ENCODE measurements at places on chromosomes 16 and 17.

DNA sequence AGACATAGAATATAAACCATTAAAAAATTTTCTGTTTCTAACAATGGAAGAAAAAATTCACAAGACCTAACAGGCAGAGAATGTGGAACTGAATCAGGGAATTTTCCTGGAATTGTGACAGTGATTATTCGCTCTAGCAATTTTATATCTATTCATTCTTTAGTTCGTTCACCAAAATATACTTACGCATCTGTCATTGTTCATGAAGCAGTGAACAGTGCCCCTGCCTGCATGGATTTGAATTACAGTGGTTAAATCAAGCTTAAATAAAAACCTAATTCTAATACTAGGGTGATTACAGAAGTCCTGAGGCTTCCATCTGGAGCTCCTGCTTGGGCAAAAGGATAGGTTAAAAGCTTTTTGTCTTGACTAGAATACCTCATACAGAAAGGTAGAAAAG lies 48.6 kb downstream of the ABCA8 start:
- DNase-seq, result no peak

DNA sequence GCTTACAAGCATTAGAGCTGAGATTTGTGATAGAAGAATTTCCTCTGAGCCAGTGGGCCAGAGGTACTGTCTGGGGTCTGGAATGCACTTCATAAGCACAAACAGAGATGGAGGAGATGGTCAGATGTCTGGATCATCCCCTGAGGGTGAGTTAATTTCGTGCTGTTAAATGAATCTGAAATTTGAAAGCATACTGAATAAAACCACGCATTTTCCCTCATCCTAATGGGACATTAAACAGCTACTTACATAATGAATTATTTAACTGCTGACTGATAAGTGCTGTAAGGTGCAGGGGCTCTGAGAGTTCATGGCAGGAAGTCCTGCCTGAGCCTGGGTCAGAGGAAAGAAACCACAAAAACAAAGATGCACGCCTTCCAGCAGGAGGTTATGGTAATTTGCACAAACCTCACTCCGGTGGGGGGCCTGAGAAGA lies 136.3 kb upstream of the XYLT1 start:
- no peak for DNase-seq

DNA sequence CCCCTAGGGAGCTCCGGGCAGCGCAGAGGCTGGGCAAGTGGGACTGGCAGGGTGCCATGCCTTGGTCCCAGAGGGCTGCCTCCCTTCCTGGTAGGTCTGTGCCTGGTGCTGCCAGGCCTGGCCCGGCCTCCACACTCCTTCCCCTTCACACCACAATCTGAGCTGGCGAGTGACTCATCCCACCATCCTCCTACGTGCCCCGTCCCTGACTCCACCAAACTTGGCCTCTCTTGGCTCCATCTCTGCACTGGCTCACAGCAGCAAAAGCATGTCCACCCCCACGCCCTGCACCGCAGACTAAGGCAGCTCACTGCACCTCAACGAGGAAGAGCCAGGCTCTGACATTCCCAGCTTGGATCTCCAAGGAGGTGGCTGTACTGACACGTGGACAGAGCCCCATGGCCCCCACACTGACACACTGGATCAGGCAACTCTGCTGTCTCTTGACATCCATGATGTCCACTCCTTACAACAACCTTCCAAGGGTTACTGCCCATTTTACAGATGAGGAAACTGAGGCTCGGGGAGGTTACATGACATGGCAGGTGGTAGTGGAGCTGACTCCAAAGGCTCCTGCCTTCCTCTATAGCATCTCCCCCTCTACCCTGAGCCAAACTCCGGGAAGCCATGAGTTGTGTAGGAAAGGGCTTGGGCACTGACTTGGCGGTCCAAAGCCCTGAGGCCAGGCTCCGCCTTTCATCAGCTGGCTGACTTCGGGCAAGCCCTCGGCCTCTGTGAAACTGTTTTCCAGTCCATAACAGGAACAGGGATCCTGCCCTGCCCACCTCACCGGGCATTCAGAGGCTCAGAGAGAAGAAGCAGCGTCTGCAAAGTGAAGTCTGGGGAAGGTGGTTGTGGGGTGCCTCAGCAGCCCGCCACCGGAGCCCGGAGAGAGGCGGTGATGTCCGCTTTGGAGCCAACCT lies 20.1 kb upstream of the KRT19 start:
- peak; percentile 98 for DNase-seq

- DNase-seq, result no peak
Measured at GRCh38 chr17:8126491-8127066, 2.7 kb upstream of the HES7 start.

DNA sequence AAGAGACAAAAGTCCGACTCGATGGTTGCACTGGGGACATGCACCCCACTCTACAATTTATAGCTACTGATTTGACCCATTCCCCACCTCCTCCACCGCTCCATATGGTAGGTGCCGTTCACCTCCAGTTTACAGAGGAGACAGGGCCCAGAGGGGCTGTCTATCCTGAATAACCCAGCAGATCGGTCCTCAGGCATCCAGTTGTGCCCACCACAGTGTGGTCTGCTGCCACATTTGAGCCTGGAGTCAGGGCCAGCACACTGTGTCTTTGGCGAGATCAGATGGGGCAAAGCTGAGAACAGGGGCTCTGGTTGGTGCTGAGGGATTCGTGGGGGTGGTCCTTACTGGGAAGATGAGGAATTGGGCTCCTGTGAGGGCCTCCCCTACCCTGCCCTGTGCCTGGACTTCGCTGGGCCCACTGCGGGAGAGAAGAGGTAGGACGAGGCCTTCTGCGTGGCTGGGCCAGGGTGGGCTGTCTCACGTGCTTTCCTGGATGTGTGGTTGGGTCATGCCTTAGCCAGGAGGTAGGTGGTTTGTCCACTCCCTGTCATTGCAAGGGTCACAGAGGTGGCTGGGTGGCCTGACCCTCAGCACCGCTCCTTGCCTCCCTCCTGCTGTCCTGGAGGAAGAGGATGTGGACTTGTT lies 2.8 kb downstream of the ADCY7 start:
- no peak for DNase-seq

DNA sequence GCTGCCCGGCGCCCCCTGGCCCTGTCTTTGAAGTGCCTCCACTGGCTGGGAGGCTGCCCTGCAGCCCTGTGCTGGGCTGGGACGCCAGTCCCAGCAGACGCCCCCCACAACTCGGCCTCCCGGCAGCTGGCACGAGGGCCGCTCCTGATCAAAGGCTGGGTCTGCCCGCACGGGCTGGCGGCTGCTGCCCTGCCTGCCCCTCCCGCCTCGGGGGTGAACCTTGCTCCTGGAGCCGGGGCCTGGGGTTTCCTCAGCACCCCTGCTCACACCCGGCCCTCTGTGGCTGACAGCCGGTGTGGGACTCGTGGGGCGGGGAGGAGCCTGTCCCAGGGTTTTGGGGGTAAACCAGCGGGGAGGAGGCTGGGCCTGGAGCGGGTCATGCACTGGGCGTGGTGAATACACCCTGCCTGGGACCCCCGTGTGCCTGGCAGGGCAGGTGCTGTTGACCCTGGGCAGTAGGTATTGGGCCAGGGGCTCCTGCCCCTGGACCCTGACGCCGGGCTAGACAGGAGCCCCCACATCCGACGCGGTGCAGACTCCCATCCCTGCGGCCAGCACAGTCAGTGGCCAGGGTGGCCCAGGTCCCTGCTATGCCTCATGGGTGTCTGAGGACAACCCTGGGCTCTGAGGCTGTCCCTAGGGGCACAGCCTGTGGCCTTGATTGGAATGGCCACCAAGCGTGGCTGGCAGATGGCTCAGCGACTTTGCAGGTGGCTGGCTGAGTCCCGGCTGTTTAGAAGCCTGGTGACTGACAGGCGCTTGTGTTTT lies 21.7 kb downstream of the CENPX start:
- no peak for DNase-seq

DNA sequence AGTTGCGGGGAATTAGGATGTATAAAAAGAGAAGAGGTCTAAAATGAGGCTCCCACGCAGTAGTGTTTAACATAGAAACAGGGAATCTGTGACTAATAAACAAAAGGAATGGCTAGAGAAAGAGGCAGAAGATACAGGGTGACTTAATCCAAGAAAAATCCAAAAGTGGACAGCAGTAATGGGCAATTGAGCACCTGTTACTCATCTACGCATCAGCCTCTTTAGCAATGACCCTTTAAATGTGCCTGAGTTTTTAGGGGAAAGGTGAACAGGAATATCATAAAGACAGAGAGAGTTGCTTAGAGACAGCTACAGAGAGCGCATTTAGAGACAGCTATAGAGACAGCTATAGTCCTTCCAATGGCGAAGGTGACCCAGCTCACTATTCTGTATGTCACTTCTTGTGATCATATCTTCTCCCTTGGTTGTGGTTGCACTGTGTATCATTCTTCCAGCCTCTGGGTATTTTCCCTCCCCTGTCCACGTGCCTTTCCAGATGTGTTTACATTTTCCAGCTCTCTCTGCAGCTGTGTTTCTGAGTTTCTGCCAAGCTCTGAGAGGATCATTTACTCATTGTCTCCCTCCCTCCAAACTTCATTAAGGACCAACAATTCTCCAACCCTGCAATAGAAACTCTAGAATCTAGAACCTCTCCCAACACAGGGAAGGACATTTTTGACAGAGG lies 61.5 kb downstream of the MYOCD start:
- DNase-seq, result peak; percentile 73

DNA sequence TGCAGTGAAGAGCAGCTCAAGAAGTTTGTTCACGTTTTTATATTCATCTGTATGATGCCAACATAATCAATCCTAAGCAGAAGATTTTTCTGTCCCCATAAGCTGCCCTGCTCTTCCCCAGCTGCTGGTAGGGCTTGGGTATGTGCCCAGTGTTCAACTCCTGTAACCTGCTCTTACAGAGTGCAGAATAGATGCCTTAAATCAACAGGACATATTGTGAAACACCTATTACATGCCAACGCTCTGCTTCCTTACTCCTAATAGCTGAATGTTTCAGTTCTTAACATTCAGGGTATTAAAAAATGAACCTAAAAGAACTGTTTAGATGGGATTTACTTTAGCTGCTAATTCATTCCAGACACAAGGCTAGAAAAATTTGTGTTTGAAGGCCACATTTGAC lies 190.9 kb downstream of the HS3ST3A1 start:
- DNase-seq, result no peak

GRCh38 chr17:62676952-62677596 lies 49.6 kb downstream of the MRC2 start:
- DNase-seq, result no peak

- no peak for DNase-seq
Measured at GRCh38 chr17:53662608-53663007, 160.1 kb upstream of the KIF2B start.

DNA sequence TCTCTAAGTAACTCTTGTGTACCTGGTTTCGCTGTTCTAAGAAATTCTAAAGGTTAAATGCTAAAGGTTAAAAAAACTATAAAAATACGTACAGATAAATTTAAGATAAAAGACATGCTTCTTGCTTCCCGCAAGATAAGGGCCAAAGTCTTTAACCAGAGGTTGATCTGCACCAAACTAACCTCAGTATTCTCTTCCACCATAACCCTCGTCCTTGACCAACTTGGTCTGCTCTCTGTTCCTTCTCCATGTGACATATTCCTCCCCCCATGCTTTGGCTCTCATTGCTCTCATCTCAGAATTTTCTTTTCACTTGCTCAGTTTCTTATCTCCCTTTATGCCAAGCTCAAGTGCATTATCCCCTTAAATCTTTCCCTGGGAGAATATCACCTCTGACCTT lies 330.5 kb upstream of the ZFHX3 start:
- no peak for DNase-seq

GRCh38 chr16:19829844-19830692 lies 54.6 kb downstream of the GPRC5B start:
- no peak for DNase-seq

- DNase-seq, result peak; percentile 10
Measured at GRCh38 chr17:63772801-63773271, 561 bp downstream of the CCDC47 start.

GRCh38 chr16:29978081-29978480 lies 4.4 kb downstream of the TAOK2 start:
- no peak for DNase-seq

GRCh38 chr17:48554412-48555257 lies 9.7 kb upstream of the HOXB2 start:
- no peak for DNase-seq

DNA sequence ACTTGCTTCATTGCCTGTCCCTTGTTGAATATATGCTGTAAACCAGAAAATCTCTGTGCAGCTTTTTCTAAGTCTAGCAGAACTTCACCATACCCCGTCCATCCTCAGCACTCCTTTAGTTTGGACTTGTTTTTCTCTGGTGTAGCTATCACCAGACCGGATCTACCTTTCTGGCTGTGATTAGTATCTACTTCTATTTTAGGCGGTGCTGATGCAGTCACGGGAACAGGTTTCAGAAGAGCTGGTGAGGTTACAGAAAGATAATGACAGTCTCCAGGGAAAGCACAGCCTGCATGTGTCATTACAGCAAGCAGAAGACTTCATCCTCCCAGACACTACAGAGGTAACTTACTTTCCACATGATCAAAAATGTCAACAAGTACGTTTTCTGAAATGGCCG lies 46.4 kb downstream of the NUP88 start:
- no peak for DNase-seq

DNA sequence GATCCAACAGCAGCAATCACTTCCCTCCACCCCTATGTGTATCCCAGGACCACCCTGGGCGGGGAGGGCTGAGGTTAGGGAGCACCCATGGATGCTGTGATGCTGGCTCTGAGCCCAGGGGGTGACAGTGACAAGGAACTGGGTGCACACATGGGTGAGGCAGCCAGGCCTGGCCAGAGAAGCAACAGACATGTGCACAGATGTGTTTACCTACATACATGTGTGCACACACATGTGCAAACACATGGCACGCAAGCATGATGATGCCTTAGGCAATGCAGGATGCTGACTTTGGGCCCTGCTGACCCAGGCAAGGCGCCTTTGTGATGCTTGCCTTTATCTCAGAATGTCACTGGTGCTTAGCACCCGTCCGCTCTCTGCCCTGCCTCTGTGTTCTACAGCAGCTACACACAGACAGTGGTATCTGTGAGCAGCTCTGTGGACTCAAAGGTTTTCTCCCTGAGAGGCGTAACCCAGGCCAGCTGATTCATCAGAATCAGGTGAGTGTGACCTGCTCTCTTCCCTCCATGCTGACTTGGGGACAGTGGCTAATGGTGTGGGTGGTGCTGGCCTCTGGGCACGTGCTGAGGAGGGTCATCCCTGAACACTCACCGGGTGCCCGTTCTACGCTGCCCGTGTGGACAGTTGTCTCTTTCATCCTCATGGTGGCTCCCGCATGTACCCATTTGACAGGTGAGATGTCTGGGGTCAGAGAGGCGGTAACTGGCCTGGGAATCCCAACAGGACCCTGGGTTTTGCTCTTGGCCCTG lies 38.5 kb upstream of the KSR1 start:
- DNase-seq, result no peak

- no peak for DNase-seq
Measured at GRCh38 chr16:17369421-17370222, 101.1 kb downstream of the XYLT1 start.

DNA sequence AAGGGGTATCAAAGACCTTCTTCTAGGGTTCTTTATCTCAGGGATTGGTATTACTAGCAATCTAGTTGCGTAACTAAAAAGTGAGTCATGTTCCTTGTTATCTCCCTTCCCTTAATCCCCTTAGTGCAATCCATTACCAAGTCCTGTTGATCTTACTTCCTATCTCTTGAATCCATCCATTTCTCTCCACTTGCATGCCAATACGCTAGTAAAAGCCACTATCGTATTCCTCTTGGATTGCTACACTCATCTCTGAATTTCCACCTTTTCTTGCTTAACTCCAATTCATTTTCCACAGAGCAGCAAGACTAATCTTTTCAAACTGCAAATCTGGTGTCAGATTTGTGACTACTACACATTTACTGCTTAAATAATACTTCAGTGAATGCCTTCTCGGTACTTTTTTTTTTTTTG lies 1.8 kb upstream of the ADAT1 start:
- DNase-seq, result peak; percentile 33
